ENCODE measurements at places on chromosomes 13 and 19.

GRCh38 chr19:28878862-28879566, 333.9 kb downstream of the UQCRFS1 start:
- DNase-seq = no peak

DNA sequence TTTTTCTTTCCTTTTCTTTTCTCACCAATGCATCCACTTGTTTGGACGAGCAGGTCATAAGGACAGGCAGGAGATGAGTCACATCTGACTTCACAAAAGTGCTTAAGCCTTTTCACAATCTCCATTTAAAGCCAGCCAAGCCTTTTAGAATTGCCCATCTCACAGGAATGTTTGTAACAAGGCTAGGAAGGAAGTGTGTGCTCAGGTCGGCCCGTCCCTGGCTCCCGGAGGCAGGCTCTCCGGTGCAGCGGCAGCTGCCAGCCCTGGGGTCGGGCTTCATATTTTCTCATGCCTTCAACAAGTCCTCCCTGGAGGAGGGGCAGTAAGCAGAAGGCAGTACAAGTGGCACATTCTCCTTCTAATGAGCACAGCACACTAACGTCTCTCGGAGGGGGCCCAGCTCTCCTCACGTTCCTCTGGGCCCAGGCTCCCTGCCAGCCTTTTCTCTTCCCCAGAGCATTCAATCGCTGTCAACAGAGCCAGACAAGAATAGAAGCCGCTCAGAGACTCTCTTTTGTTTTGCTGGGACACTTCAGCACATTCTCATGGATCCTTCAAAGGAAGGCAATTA, 180.5 kb downstream of the COL4A1 start:
- no peak for DNase-seq

- no peak for DNase-seq
These were observed 39.3 kb upstream of the SPART start for GRCh38 chr13:36385489-36385888.

GRCh38 chr19:13260883-13261653, 110.9 kb downstream of the IER2 start:
- DNase-seq = no peak

Data from NCI-H1417 treated with DMSO at 0.1 percent for 48 hours (cell line).